ENCODE measurements at places on chromosomes 1 and 21.
A peak's percentile ranks its signal among the peaks of the same experiment; 100 is the strongest.

- DNase-seq = no peak
These were observed 5.3 kb downstream of the GPR3 start for GRCh38 chr1:27397749-27398148.

DNA sequence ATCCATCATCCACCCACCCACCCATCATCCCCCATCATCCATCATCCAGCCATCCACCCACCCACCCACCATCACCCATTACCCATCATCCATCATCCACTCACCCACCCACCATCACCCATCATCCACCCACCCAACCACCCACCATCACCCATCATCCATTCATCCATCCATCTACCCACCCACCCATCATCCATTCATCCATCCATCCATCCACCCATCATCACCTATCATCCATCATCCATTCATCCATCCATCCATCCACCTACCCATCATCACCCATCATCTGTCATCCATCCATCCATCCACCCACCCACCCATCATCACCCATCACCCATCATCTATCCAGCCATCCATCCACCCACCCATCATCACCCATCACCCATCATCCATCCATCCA, 81.5 kb downstream of the ADARB1 start:
- DNase-seq = no peak

GRCh38 chr1:17719874-17720273, 35.3 kb upstream of the ACTL8 start:
- DNase-seq = no peak

- no peak for DNase-seq
These were observed 20.0 kb upstream of the WARS2 start for GRCh38 chr1:119160409-119160808.

GRCh38 chr1:74271503-74271902, 36.3 kb downstream of the TNNI3K start:
- DNase-seq = no peak

- no peak for DNase-seq
These were observed 8.6 kb downstream of the ATP6V1G3 start for GRCh38 chr1:198531891-198532290.

GRCh38 chr1:170332801-170333200, 187.0 kb downstream of the NTMT2 start:
- no peak for DNase-seq

GRCh38 chr1:239274242-239274830, 112.0 kb upstream of the CHRM3 start:
- no peak for DNase-seq

DNA sequence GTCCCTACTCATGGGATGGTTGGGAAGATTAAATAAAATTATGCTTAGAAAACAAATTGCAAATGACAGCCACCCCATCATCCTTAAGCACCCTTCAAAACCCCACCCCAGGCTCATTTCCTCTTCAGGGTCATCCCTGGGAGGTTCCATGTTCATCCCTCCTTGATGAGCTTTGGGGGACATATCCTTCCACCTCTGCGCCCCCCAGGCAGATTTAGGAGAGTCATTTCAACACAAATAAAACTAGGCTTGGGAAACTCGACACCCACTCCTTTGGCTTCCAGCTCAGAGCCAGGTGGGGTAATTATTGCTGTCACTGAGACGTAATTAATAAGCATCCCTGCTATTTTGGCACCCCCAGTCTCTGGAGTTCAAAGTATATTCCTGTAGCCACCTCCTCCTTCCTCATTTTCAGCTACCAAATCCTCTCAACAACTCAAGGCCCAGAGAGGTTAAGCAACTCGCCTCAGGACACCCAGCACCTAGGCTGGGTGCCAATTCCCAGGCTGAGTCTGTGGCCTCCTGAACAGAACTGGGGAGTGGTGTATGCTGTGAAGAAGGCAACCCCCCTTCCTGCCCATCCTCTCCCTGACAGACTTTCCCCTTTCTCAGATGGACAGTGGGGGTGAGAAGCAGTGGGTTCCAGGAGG, 595 bp downstream of the CRYBG2 start:
- DNase-seq = no peak

DNA sequence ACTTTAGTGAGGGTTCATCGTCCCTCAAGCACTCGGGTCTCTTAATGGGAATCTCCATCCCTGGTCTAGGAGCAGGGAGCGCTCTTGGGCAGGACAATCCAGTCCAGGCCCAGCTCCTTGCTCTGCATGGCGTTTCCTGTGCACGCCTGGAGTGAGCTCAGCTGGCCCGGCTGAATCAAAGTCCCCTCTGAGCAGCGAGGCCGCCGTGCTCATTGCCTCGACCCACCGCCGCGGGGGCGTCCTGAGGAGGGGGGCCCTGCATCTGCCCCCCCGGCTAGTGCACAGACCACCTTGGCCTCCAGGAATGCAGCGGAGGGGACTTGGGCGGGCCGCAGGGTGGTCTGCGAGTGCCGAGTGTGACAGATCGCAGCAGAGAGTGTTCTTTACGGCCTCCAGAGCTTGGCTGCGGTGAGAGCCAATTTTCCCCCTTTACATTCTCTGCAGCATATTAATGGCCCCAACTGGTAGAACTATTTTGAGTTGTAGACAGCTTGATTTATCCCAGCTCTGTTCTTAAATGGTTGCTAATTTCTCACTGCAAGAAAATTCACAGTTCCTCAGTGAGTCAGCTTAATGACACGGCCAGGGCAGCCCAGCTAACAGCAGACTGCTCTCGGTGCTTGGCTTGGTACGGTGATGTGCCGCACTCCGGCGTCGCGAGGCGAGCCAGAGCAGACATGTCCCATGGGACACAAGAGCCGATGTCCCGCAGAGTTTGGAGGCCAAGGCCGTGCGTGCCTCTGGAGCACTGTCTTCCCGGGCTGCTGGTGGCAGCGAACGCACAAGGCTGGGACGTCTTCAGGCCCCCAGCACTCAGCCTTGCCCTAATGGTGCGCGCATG, 39.8 kb downstream of the SNAP47 start:
- DNase-seq = no peak

GRCh38 chr1:157431751-157432150, 120.6 kb downstream of the FCRL5 start:
- no peak for DNase-seq

GRCh38 chr1:232452117-232452516, 177.8 kb downstream of the SIPA1L2 start:
- no peak for DNase-seq

DNA sequence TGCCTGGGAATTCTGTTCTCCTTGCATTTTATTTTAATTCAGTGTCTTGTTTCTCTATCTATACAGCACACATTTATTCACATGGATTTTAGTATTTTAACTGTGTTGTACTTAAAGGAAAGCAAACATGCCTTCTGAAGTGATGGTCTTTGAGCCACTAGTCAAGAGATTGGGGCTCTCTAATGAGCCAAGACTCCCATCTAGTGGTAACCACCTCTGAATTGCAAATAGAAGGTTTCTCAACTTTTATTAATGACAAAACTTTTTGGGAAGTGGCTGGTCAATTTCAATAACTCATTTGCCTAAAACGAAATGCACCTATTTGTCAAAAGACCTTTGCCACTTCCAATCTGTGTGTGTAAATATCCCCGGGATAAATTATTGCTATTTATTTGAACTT, 199.6 kb downstream of the LTN1 start:
- no peak for DNase-seq

DNA sequence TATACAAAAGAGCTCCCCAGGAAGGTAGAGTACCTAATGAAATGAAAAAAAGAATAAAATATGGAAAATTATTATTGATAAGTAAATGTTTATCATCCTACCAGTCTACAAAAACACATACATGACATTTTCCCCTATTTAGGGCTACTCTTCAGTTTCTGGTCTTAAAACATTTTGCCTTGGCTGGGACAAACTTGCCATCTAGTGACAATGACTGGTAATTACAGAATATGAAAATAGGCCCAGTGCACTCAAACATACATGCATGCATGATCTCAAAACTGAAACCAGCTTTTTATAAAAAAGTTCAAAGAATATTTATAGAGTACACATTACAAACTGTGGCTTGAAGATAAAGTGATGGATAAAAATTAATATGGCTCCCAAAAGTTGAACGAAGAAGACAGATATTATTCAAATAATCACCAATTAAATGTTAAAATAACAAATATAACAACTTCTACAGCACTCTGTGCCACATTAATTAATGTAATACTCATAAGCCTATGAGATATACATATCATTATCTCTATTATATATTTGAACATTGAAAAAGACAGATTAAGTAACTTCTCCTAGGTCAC, 10.5 kb upstream of the RNPC3 start:
- DNase-seq = peak; percentile 35

DNA sequence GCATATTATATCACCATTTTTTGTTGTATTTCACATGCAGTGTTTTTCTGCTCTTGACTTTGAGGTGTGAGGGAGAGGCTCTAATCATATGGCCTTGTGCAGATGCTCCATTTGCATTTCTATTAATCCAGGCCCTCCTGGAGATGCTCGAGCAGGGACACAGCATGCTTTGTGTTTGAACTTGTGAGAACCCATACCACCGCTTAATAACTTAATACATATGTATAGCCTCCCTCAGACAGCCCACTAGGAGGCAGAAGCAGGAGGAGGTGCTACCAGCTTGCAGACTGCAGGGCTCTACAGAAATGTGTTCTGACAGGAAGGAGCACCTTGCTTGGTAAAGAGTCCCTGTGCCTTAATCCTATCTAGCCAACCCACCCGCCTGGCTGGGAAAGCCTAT, 155.2 kb downstream of the BARHL2 start:
- DNase-seq = no peak

Data from HCT116 (cell line).